ENCODE measurements at places on chromosomes 5 and 9.

DNA sequence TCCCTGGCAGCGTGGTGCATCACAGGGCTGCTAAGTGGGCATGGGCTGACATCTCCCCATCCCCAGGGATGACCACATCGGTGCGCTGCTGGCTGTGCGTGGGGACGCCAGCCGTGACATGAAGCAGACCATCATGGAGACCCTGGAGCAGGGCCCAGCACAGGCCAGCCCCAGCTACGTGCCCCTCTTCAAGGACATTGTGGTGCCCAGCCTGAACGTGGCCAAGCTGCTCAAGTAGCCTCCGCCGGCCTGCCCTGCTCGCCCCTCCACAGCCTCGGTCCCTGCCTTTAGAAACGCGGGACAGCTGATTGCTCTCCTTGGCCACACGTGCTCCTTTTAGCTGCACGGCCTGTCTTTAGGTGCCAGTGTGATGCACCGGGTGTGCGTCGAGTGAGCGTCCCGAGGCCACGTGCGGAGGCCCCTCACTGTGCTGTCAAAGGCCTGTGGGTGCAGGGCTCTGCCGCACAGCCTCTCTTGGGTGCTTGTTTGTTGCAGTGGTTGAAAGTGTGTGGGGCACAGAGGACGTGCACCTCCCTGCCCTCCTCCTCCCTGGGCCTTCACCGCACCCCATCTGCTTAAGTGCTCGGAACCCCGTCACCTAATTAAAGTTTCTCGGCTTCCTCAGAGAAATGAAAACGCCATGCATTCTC, 23.8 kb downstream of the EXOC3 start:
- no peak for DNase-seq

GRCh38 chr5:96790961-96791504, 16.7 kb downstream of the ERAP1 start:
- DNase-seq = no peak

GRCh38 chr9:98627296-98627695, 81.4 kb downstream of the GABBR2 start:
- DNase-seq = peak; percentile 83

DNA sequence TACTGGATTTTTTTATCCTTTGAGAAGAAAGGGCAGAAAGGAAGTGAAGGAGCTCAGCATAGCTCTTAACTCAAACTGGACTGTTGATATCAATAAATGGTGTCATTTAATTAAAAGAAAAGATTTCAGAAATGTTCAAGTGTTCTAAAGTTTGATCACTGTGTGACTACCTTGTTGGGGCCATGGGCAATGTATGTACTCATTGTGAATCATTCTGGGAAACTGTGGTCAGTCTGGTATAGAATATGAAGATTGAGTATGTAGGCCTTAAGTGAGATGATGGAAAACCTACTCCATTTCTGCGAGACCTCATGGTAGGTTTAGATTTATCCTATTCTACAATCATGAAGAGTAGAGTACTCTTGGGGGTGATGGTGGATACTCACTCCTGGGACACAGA, 164.5 kb upstream of the RGS7BP start:
- no peak for DNase-seq

GRCh38 chr9:133506653-133507038, 18.1 kb downstream of the MYMK start:
- no peak for DNase-seq

DNA sequence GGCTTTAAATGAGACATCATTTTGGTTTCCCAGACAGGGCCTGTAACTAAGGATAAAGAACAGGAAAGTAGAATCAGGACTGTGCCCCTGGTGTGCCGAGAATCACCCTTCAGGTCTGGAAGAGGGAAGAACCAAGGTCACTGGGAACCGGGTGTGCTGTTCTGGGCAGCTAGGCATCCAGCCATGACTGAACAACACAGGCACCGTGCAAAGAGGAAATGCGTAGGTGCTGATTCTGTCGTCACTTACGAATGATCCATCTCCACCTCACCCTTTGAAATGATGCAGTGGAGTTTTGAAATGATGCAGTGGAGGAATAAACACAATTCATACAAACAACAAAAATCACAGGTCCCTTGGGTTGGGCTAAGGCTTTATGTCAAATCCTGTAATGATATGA, 64.4 kb downstream of the MAP1B start:
- no peak for DNase-seq

DNA sequence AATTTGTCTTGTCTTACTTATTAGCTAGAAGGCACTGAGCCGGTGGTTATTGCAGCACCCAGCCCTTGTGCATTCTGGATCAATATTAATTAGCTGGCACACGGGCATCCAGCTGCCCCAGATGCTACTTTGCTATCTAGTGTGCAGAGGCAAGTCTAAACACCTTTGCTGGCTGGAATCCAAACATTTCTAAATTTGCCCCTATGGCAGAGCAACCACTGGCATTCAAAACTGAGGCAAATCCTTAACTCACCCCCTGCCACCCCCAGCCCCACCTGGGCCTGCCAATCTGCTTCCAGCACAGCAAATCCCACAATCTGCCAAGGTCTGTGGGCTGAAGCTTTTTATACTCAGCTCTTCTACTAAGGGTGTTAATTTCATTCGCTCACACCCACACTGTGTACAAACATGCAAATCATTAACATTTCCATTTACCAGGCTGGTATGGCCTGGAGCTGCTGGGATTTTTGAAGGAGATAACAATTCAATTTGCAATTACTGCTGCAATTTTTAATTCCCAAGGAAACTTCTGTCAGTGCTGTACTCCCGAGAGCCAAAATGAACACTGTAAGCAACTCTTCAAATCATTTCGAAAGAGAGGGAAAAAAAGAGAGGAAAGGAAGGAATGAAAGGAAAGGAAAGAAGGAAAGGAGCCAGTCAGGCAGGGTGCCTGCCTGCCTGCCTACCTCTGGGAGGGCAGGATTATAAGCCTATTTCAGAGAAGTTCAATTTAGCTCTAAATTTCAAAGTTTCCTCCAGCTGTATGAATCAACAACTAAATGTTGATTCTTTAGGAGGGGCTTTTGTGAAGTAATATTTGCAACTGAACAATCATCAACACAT, 35.5 kb downstream of the RAPGEF1 start:
- no peak for DNase-seq

DNA sequence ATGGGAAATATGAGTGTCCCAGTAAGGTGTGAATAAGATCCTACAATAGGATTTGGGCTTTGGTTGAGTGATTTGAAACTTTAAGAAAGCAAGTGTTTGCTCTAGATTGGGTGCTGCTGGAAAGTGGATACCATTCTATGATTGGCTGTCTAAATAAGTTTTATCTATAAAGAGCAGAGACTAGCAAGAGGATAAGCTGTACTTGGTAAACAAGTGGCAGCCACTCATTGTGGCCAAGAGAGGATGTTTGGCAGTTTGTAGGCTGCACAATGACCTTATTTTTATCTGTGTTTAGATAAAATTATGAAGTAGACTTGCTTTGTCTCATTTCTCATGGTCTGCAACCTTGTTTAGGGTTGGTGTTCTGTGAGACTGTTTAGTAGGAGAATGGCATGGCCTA, 341.6 kb upstream of the PIK3R1 start:
- DNase-seq = no peak

GRCh38 chr5:81151546-81151945, 81.6 kb upstream of the CKMT2 start:
- peak; percentile 33 for DNase-seq

DNA sequence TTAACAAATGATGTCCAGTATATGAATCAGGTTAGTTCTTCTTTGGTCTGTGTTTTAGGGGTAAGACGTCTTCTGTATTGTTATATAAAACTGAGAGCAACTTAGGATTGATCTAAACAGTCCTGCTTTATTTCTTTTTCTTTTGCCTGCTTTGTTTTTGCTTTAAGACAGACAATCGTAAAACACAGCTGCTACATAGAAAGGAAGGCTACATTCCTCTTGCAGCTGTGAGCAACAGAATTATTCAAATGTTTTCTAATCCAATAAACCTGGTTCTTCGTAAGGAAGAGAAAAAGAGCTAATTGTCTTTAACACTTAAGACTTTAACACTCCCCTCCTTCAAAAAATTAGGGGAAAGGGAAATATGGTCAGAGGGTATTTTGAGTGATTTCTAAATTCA, 14.6 kb downstream of the FGF1 start:
- no peak for DNase-seq

GRCh38 chr9:91258451-91258850, 103.3 kb downstream of the AUH start:
- no peak for DNase-seq

GRCh38 chr5:58490402-58491050, 709 bp upstream of the GAPT start:
- no peak for DNase-seq

GRCh38 chr9:86925686-86926085, 21.6 kb downstream of the GAS1 start:
- DNase-seq = peak; percentile 53

GRCh38 chr9:127360829-127361228, 36.1 kb upstream of the SLC2A8 start:
- DNase-seq = no peak

GRCh38 chr9:29282121-29282520, 1708.8 kb upstream of the C9orf72 start:
- DNase-seq = no peak

DNA sequence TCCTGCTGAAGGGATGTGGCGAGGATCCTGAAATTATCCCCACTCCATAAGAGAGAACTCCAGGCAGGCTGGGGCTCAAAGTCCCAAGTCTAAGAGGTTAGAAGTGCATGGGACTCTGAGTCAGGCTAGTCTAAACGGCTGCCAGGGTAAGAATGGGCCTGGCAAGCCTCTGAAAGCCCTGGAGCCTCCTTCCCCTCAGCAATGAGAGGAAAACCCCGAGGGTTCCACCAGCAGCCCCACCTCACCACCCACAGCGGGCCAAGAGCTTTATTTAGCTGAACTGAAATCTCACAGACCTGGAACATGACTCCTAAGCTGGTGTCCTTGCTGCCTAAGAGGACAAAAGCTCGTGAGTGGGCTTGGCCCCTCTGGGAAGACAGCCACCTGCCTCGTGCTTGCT, 135.5 kb downstream of the SEC61B start:
- no peak for DNase-seq

DNA sequence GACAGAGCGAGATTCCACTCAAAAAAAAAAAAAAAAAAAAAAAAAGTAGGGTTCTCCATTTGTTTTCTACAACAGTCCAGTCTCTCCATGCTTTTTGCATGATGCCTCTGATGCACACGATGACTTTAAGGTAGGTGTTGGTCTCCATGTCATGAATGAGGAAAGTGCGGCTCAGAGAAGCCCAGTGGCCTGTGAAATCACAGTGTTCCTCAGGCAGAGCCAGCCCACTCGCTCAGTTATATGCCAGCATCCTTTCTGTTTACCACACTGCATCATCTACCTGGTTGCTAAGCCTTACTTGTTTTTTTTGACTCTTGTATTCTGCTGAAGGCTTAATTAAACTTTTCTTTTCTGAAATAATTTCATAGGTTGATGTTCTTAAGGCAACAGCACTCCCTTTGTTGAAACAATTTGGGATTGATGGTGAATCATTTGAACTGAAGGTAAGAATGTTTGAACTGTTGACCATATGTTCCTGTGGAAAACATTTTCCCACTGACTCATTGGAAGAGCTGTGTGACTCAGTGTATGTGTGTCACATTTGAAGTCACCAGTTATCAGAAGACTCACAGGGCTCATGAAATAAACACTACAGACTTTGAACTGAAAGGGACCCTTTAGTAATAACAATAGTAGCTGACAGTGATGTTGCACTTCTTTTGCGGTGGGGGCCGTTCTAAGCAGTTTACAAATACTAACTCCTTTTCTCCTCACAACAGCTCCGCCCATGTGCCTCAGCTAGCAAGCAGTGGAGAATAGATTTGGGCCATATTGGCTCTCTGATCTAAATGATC, 40.2 kb downstream of the RCL1 start:
- DNase-seq = no peak
